NCI-H1417 (cell line): ENCODE measurements at places on chromosomes 2 and 18.
A peak's percentile ranks its signal among the peaks of the same experiment; 100 is the strongest.

DNA sequence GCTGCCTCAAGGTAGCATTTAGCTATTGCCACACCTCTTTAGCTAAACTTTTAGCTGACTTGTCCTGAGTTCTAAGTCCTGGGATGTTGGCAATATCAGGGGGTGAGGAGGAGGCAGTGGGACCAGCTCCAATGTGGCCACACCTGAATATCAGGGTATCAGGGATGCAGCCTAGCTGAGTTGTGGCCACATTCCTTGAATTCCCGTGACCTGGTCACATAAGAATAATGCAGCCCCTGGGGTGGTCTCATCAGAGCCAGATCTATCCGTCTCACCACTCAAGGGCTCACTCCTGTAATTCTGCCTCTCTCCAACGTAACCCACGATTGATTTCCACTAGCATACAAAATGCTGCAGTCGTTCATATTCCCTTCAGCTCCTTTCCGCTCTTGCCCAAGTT lies 11.6 kb upstream of the TAF1B start:
- no peak for DNase-seq

DNA sequence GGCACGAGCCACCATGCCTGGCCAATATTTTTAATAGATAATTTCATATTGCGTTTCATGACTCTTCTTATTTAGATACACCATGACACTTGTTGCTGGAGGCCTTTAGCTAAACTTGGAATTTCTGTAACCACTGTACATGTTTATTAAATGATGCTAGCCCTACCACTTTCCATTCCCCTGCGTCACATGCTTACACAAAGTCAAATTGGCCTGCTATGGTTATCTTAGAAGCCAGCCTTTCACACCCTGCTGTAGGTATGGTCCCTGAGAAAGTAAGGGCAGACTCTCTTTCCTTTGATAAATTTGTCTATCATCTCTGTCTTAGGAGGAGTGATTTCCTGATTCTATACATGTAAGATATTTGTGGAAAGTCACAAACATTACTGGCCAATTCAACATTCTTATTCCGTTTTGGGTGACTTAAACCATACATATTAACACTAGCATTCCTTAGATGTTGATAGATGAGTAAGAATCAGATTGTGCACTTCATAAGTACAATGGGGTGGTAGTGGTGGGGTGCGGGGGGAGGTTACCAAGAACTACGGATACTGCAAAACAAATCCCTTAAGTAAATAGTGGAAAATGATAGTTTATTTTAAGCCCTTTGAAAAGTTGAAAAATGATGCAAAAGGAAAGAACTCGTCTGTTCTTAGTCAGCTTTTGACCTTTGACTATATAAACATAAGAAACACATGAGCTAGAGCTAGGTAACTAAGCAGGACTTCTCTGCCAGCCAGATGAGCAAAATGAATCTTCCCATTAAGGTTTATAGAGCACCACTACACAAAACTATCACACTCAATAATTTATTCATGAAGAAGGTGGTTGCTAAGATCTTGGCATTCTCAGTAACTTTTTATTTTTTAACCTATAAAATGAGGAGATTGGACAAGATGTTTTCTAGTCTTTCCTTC lies 7.9 kb upstream of the NDUFV2 start:
- no peak for DNase-seq

DNA sequence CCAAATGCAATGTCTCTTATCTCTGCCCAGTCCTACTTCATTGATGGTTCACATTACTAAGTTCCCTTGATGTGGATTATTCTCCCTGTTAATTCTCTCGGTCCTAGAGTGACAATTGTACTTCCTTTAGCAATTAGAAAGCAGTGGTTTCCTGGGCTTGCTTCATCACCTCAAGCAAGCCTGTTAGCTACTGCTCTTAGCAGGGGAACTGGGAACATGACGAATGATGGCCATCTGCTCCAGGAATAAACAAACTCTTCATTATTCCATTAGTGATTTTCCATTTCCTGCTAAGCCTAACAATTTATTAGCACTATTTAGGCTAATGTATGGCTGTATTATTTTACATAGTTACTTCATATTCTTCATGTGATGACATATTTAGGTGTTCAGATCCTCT lies 331.8 kb downstream of the MTX2 start:
- peak; percentile 60 for DNase-seq

DNA sequence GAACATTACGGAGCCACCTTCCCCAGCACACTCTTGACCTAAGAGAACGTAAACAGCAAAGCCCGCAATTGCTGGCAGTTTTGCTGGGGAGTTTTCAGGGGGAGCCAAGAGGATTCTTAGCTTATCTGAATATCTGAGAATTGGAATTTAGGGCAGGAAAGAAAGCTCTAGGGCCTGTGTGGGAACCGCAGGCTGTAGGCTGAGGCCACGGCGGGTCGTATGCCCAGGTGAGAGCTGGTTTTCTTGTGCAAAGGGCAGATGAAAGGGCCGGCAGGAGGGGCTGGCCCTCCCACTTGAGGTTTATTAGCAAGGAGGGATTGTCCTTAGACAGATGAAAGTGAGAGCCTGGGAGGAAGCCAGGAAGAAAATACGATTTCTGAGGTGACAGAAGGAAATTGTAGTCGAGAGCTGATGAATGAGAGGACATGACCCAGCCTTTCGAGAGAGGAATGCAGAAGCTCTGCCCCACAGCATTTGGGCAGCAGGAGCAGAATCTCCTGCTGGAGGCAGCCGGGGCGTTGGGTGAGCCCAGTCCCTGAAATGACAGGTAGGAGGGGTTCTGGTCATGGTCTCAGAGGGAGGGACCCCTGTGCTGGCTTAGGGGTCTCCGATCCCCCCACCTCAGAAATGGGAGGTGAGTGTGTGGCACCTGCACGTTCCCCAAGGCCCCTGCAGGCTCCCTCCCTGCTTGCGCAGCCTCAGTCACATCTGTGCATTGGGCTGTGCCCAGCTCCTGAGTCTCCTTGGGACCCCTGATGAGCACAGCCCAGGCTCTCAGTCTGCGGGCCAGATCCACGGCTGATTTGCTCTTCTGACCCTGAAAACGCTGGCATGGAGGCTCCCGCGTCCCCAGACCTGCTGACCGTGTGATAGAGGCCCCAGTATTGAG lies 61.1 kb downstream of the CABLES1 start:
- no peak for DNase-seq

DNA sequence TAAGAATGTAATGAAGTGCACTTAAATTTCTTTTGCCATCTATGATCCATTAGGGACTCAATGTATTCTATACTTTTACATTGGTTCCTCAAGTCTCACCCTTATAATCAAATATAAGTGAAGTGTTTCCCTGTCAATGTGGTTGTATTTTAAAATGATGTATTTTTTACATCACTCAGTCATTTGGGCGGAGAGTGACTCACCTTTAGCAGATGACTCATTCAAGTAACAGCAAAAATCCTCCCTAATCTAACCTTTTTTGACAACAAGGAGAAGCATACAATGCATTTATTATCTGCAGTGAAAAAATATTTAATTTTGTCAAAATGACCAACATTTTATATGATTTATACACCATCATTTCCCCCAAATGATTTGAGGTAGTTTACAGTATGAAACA lies 94.4 kb downstream of the FANCL start:
- DNase-seq = no peak

GRCh38 chr2:23690421-23691105 lies 236.4 kb downstream of the ATAD2B start:
- no peak for DNase-seq
